ENCODE measurements at places on chromosomes 6 and 20.

GRCh38 chr6:5936140-5936539 is 70.6 kb downstream of the NRN1 start:
- no peak for DNase-seq

GRCh38 chr6:130505808-130506598 is 140.2 kb downstream of the TMEM200A start:
- no peak for DNase-seq

DNA sequence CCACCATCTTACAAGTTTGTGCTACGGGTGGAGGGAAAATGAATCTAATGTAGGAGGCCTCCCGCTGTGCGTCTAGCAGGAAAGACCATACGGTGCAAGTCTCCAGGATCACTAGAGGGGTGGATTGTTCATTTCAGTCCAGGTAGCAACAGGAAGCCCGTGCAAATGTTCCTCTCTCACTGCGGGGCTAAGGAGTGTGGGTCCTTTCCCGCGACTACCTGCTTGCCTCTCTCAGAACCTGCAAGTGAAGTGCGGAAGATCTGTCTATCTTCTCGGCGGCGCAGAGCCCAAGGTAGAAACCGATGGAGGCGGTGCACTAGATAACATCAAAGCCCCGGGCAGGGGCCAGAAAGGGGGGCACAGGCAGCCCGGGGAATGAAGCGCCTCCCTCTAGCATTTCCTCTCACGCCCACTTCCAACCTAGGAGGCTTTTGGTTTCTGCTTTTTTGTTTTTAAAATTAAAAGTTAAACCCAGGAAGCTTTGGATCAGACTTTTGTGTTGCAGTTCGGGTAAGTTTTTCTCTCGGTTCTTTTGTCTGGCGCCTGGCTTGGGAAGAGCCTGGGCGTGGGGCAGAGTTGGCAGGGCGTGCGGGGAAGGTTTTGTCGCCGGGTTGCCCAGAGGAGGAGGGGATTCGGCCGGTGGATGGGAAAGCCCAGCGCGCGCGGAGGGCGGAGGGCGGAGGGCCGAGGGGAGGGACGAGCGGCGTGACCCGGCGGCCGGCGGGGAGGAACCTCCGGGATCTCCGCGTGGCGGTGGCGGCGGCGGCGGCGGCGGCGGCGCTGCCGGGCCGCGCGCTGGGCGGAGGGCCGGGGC is 3.5 kb upstream of the HIVEP1 start:
- DNase-seq = peak; percentile 84

GRCh38 chr6:135423649-135424128 is 73.9 kb downstream of the AHI1 start:
- DNase-seq = peak; percentile 46

All from CD4-positive, alpha-beta T cell treated with Interleukin-15 for 4 hours (primary cell).